ENCODE measurements at places on chromosomes 12 and 14. TPM values are rescaled to one million over a fixed set of nuclear protein-coding genes. Genes with fewer than 3 reads are reported as not detected.

GRCh38 chr14:20417250-20418186 lies 4.2 kb upstream of the TEP1 start:
- no peak for DNase-seq

- no peak for DNase-seq
Observed at GRCh38 chr14:93045211-93045674, 70.5 kb downstream of the ITPK1 start.

GRCh38 chr14:85564841-85565527 lies 35.0 kb downstream of the FLRT2 start:
- DNase-seq, result no peak

Gene DNAI7
- not detected for total RNA-seq
